ENCODE measurements at places on chromosomes 2 and 18. TPM values are rescaled to one million over a fixed set of nuclear protein-coding genes. Genes with fewer than 3 reads are reported as not detected.

SPC25 gene
- total RNA-seq: 0.22 TPM

PPP1R1C gene
- total RNA-seq: not detected

REG3A gene
- not detected for total RNA-seq

CFC1 gene
- total RNA-seq: not detected

SKOR2 gene
- total RNA-seq: not detected

SEC11C gene
- 33.8 TPM for total RNA-seq

KIF1A gene
- not detected for total RNA-seq

LOXHD1 gene
- total RNA-seq: 0.19 TPM

ITGAV gene
- 3.6 TPM for total RNA-seq

Measured in CD8-positive, alpha-beta T cell (primary cell).